ENCODE measurements at places on chromosomes 12 and 14.

GRCh38 chr14:51609955-51610283 lies 41.8 kb upstream of the FRMD6 start:
- no peak for DNase-seq

DNA sequence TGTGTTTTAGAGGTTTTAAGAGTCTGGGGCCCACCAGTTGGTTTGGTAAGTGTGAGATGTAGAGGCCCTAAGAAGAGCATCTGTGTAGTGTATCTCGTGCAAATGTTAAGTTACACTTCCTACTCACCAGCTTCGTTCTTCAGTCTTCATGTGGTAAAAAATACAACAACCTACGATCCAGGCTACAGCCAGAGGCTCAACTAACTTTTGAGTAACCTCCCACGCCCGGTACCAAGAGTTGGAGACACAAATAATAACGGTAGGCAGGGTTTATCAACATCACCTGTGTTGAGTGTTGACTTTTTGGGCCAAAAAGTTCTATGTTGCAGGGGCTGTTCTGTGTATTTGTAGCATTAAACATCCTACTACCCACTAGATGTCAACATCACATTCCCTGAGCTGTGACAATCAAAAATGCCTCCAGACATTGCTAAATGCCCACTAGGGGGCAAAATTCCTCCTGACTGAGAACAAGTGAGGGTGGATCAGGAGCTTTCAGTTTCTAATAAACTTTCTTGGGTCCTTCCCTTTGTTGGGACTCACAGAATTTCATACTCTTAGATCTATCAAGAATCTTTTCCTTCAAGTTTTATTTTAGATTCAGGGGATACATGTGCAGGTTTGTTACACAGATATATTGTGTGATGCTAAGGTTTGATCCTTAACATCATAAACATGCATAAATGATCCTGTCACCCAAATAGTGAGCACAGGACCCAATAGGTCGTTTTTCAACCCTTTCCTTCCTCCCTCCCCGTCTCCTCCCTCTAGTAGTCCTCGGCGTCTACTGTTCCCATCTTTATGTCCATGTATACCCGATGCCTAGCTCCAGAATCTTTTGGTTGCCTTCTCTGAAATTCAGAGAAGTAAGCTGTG lies 94.7 kb downstream of the SLC2A13 start:
- peak; percentile 67 for DNase-seq

GRCh38 chr12:2256453-2256852 lies 203.7 kb downstream of the CACNA1C start:
- DNase-seq: no peak

DNA sequence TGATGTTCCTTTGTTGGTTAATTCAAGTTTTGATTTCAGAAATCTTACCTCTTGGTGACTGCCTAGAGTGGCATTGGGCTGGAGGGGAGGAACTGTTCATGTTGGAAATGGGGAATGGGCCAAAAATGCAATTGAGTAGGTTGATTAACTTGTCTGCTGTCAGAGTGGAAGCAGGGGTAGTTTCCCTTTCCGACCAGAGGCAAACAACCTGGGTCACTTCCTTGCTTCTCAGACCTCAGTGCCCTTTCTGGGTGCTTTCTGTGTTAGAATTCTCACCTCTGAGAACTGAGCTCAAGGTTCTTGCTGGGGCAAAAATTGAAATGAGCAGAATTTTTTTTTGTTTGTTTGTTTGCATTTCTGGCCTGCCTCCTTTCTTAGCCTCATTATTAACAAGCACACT lies 2.3 kb upstream of the M6PR start:
- DNase-seq: peak; percentile 35

DNA sequence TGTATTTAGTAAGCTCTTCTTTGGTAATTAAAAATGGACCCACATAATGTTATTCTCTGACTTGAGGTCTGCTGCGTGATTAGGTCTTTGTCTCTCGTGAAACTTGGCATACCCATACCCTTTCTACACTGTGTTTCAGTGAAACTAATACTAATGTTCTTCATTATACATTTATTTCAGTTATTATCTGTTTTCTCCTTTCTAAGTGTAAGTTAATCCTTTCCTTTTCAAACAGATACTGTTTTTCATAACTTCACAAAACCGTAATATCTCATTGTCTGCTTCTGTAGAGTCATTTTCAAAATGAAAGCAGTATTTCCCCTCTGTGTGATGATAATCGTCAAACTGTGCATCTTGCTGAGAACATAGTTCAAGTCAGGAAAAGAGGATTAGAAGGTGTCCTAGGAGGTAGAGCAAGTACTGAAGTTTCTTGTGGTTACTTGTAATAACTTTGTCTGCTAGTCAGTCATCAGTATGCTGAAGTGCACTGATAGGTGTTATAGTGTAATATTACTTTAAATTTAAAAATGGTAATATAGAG lies 15.9 kb downstream of the PYROXD1 start:
- peak; percentile 30 for DNase-seq
